ENCODE measurements at places on chromosomes 7 and 10.

DNA sequence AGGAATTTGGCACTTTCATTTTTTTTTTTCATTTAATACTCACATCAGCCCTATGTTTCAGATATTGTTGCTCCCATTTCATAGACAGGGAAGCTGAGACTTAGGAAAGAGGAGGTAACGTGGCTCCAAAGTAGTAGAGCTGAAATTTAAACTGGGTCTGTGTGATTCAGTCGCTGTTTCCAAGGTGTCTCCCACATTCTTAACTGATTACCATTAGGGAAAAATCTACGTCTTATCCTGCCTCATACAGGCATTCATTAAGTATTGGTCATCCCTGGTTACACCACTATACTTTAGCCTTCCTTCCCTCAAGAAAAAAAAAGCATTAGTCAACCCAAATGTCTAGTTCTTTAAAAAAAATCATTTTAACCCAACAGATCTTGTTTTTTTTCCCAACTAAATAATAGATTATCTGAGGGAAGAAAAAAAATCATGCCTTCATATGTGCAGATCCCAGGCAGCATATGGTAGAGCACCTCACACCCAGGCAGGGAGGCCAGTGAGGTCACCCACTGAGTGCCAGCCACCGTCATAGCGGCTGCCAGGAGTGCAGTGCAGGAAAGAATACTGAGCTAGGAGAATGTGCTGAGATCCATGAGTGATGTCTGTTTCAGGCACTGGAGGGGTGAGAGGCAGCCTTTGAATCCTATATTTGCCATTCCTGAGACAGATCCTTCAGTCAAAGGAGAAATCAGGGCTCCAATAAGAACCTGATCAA lies 59.0 kb upstream of the SORCS3 start:
- no peak for DNase-seq

- no peak for DNase-seq
Measured at GRCh38 chr10:128286141-128286761, 160.0 kb upstream of the MKI67 start.

DNA sequence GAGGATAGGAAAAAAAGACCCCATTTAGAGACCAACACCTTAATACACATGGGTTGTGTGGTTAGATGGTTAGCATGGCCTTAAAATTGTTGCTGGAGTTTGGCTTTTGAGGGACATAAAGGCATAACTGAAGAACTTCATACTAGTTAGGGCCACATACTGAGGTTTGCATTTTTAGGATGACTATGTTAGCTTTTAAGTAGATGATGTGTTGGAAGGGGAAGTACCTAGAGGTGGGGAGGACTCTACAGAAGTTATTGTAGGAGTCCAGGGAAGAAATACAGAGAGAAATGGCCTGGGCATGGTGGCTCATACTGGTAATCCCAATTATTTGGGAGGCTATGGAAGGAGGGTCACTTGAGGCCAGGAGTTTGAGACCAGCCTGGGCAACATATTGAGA lies 40.5 kb downstream of the ENTPD1 start:
- DNase-seq = no peak

- DNase-seq = no peak
Measured at GRCh38 chr7:19482628-19483027, 226.2 kb downstream of the POLR1F start.

DNA sequence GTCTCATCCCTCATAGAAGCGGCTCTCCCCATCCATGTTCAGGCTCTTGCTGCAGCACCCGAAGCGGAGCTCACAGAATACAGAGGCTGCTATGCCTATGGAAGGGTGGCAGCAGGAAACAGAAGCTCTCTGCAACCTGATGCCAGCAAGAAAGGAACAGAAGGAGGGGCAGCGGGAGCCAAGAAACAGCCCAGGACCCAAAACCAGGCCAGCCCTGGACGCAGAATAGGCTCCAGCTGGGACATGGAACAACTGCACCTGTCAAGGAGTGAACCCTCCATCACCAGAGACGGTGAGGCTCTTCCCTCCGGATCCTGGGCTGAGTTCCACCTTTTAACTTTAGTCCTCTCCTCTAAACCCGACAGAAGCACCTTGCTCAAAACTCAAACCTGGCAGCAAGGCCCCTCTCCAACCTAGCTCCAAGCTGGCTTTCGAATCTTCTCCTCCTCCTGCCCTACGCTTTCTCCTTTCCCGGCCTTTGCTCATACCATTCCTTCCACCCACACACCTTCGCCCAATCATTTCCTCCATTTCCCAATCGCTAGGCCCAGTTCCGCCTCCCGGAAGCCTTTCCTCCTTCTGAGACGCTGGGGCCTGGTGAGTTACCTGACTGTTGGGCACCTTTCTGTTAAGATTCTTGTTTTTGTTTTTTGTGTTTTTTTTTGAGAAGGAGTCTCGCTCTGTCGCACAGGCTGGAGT lies 122.8 kb upstream of the ZNF92 start:
- no peak for DNase-seq

GRCh38 chr7:36906448-36906847 lies 182.2 kb upstream of the AOAH start:
- no peak for DNase-seq

GRCh38 chr7:157097569-157097968 lies 41.2 kb upstream of the UBE3C start:
- DNase-seq = no peak

DNA sequence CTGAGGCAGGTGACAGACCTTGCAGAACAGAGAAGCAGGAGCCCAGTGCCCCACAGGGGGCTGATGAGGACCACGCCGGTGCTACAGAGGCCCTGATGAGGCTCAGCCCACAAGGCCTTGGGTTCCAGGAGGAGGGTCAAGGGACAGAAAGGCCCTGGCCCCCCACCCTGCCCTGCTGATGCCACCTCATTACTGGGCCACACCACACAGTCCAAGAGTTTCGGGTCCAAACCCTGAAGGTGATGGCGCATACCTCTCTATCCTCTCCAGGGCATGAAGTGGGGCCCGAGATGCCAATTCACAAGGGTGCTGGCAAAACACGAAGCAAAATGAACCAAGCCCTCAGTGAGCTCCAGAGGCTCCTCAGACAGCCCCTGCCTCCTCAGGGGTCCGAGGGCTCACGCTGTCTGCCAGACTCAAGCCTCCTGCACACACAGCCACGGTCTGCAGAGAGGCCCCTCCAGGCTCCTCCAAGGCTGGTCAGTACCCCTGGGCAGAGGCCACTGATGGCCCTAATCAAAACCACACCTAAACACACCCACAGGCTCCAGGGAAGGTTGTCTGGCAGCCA lies 32.3 kb downstream of the RASGEF1A start:
- no peak for DNase-seq

DNA sequence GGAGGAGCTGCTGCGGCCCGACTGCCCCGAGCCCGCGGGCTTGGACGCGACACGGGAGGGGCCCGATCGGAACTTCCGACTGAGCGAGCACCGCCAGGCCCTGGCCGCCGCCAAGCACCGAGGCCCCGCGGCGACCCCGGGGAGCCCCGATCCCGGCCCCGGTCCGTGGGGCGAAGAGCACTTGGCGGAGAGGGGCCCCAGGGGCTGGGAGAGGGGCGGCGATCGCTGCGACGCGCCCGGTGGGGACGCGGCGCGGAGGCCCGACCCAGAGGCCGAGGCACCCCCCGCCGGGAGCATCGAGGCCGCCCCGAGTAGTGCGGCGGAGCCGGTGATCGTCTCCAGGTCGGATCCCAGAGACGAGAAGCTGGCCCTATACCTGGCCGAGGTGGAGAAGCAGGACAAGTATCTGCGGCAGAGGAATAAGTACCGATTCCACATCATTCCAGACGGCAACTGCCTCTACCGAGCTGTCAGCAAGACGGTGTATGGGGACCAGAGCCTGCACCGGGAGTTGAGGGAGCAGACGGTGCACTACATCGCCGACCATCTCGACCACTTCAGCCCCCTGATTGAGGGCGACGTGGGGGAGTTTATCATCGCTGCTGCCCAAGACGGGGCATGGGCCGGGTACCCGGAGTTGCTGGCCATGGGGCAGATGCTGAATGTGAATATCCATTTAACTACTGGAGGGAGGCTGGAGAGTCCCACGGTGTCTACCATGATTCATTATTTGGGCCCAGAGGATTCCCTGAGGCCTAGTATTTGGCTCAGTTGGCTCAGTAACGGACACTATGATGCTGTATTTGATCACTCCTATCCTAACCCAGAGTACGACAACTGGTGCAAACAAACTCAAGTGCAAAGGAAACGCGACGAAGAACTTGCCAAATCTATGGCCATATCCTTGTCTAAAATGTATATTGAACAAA lies 1.4 kb downstream of the OTUD1 start:
- DNase-seq = no peak

DNA sequence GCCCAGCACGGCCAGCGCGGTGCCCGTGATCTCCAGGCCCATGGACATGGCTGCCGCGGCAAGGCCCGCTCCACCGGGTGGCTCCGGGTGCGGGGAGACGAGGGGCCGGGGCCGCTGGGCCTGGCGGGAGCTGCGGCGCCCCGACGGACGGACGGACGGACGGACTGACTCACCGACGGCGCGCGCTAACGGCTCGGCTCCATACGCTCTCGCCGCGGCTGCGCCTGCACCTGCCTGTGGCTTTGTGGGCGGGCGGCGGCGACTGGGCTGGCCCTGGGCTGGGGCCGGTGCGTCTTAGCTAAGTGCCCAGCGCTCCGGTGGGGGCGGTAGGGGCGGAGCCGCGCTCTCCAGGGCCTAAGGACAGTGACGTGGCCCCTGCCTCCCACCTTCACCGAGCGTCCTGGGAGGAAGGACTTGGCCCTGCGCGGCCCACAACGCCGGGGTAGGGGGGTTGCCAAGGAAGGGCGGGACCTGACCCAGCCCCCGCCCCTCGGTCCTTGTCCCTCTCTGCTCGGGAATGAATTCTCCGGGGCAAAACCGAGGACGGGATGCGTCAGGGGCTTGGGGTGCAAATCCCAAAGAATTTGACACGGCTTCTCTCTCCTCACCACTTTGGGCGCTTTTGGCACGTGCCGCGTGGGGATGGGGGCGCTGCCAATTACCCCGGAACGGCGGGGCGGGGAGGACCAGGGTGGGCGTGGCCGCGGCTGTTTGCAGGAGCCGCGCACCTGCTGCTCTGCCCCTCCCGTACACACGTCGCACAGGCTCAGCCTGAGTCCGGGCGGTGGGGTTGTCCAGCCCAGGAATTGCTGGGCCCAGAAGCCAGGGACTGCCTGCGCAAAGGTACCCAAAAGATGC lies at the start of gene CLDN3:
CLDN3 (minus strand) TSS at position 269 of the 858 bp plus-strand sequence; CDS start at position 48, 221 bp downstream.
- DNase-seq = no peak

- no peak for DNase-seq
Measured at GRCh38 chr7:132317701-132318351, 258.4 kb downstream of the PLXNA4 start.

Data from stimulated activated CD8-positive, alpha-beta memory T cell treated with anti-CD3 and anti-CD28 coated beads, Interleukin-4, amount 100 ng/mL, for 4 hours (primary cell).